T-helper 17 cell (primary cell): ENCODE measurements at places on chromosomes 13 and 19.
A peak's percentile ranks its signal among the peaks of the same experiment; 100 is the strongest.

DNA sequence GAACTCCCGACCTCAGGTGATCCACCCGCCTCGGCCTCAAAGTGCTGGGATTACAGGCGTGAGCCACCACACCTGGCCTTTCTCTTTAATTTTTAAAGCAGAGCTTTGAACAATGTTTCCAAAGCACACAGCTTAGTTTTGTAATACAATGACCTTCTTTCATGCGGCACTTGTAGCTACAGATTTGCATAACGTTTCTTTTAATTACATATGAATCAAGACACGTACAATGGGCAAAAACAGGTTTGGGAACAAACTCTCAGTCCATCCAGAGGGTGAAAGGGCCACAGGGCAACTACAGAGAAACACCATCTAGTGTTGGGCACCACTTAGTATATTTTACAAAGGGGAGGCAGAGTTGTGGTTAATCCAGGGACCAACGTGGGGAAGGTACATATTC, 19.0 kb upstream of the S1PR4 start:
- DNase-seq, result no peak

DNA sequence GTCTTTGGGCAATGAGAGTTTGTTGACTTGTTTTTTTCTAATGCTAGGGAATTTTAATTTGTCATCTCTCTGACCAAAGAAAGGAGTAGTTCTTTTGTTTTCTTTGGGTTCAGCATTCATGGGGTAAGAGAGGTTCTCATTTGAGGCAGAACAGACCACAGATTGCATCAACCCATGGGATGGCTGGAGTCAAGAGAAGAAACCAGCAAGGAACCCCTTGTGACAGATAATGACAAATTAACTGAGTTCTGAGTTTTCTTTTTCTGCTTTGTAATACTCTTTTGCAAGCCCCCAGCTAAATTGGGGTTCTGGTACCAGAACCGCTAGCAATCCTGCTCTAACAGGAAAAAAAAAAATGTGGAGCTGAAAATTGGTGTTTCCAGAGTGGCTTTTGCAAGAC, 864.1 kb downstream of the DIAPH3 start:
- DNase-seq, result no peak

GRCh38 chr19:24140099-24140498, 53.1 kb downstream of the ZNF254 start:
- no peak for DNase-seq

- no peak for DNase-seq
Measured at GRCh38 chr19:35904311-35905068, 2.2 kb downstream of the HCST start.

DNA sequence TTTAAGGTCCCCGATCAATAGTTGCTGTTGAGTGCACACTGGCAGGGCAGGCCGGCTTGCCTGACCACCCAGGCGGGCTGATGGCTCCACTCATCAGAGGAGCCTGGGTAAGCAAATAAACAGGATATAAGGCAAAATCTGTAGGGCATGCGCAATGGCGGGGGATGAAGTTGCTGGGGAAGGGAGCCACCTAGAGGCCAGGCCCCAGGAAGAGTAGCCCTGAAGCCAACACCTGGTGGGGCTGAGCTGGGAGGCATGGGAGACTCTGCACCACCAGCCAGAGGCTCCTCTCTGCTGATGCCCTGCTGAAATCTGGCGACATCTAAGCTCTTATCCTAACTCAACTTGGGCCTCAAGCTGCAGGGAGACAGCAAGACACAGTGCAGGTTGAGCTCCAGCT, 324.3 kb downstream of the ZNF536 start:
- no peak for DNase-seq

DNA sequence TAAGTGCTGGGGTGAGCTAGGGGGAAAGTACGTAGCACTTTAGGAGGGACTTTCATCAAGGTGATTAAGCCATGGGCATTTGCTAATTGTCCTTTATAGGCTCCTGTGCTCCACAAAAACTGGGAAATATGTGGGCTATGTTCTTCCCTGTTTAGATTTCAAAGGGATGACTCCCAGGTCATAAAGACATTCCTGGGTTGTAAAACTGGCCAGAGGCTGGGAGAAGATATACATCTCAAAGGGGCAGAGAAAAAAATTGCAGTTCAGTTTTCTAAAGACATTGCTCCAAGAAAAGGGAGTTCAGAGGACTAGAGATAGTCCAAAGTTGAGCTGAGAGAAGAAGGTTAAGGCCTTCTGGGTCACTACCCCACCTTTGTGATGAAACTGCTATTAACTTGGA, 204.8 kb downstream of the MYO16 start:
- DNase-seq, result no peak

DNA sequence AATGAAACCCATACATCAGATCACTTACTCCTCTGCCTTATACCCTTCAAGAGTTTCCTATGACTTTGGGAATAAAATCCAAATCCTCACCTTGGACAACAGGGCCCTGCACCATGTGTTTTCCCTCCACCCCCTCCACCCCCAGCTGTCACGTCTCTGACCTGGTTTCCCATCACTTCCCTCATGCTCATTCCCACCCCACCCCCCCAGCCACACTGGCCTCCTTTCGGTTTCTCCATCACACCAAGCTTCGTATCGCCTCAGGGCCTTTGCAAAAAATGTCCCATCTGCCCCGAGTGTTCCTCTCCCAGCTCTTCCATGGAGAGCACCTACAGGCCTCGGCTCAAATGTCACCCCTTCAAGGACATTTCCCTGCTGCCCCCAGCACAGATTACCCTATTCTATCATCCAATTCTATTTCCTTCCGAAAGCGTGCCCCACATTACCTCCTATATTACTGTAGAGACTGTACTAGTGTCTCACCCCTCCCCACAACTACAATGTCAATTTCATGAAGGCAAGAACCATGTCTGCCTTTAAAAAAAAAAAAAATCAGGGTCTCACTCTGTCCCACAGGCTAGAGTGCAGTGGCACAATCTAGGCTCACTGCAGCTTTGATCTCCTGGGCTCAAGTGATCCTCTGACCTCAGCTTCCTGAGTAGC, 16.8 kb upstream of the FFAR2 start:
- DNase-seq, result no peak

DNA sequence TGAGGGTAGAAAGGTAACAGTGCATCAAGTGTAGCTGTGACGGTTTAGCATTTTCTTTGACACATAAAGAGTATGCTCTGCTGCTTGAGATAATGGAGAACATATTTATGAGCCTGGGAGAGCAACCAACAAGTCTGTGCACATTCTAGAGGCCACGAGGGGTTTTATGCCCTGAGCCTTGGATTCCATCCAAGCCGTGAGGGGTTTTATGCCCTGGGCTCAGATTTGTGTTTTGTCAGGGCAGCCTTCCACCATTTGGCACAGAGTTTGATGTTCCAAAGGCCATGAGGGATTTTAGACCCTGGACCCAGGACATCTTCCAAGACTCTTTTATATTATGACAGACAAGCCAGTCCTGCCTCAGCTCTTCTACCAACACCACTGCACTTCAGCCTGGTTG, 106.4 kb downstream of the ZNF486 start:
- no peak for DNase-seq

DNA sequence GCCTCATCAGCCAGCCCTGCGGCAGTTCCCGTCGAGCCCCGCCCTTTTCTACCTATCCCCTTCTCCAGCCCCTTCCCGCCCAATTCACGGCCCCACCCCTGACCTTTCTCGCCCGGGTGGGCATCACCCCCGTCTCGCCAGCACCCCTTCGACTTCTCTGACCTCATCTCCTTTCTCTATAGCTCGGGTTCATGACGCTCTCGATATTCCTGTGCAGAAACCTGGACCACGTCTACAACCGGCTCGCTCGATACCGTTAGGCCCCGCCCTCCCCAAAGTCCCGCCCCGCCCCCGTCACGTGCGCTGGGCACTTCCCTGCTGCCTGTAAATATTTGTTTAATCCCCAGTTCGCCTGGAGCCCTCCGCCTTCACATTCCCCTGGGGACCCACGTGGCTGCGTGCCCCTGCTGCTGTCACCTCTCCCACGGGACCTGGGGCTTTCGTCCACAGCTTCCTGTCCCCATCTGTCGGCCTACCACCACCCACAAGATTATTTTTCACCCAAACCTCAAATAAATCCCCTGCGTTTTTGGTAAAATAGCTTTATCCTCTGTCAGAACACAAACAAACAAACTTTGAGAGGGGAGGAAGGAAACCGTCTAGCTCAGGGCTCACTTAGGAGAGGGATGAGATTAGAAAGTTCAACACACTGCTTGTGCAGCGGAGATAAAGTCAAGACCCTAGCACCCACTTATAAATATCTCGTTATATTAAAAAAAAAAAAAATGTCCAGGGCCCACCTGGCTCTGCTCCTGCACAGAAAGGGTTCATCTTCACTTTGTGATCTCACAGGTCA, 5.1 kb downstream of the CD37 start:
- no peak for DNase-seq

DNA sequence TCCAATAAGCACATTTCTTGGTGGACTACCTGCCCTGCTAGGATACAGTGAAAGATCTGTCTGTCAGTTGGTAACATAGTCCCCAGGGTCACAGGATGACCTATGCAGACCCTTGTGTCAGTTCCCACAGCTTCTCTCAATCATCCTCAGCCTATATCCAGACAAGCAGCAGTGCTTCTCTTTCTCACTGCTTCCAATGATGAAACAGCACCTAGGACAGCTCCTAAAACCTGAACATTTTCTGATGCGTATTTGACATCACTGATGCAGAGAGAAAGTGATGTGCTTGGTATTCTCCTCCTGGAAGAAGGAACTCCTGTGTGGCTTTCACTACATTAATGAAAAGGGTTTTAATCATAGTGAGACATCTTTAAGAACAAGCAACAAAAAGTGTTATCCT, 43.7 kb downstream of the ZNF557 start:
- DNase-seq, result no peak

DNA sequence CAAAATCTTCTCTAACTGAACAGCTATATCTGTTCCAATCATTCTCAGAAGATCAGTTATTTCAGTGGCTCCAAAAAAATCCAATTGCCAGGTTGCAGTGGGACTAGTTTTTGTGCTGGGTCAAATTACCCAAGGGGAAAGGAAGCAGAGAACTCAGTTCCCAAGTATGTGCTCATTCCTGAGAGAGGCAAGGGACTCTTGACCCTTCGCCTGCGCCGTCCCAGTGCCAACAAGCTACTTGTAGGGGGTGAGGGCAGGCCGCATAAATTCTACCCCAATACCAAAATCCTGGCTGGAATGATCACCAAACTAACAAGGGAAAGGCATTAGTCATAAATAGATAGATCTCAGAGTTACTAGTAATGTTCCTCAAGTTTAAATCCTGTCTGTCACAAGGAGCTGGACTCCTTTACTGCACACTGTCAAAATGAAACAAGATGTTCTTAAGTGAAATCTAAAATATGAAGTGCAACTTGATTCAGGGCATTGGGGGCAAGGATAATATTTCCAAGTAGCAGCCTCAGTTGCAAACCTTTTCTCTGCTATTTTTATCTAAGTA, 50.6 kb downstream of the XPO4 start:
- no peak for DNase-seq

GRCh38 chr19:28868836-28869235, 344.1 kb downstream of the UQCRFS1 start:
- DNase-seq, result no peak

GRCh38 chr13:93730780-93731179, 504.2 kb downstream of the GPC6 start:
- DNase-seq, result no peak

DNA sequence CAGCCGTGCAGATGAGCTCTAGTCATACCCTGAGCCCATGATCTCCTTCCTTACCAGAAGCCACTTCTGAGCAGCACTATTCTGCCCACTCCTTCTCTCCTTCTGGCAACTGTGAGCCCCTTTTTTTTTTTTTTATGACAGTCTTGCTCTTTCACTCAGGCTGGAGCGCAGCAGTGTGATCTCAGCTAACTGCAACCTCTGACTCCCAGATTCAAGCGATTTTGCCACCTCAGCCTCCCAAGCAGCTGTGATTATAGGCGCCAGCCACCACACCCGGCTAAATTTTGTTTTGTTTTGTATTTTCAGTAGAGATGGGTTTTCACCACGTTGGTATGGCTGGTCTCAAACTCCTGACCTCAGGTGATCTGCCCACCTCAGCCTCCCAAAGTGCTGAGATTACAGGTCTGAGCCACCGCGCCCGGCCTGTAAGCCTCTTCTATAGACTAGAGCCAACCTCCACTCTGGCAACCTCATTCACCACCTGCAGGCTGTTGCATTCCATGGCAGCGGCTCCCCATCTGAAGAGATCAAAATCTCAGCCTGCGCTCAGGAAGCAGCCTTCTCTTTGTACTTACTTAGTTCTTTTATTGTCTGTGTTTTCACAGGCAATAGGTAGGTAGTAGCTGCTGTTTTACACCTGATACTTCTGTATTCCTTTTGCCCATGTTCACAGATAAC, 34.8 kb upstream of the NDFIP2 start:
- no peak for DNase-seq

DNA sequence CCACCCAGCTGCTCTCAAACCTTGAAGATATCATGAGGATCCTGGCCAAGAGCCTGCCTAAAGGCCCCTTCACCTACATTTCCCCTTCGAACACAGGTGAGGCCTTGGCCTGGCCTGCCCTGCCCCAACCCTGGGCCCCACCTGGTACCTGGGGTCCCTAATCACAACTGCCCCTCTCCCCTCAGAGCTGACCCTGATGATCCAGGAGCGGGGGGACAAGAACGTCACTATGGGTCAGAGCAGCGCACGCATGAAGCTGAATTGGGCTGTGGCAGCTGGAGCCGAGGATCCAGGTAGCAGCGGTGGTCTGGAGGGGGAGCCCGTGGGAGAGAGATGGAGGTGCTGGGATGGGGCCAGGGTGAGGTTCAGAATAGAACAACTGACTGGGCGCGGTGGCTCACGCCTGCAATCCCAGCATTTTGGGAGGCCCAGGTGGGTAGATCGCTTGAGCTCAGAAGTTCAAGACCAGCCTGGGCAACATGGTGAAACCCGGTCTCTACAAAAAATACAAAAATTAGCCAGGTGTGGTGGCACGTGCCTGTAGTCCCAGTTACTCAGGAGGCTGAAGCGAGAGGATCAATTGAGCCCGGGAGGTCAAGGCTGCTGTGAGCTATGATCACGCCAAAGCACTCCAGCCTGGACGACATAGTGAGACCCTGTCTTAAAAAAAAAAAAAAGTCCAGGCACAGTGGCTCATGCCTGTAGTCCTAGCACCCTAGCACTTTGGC, 17.5 kb downstream of the DDX39A start:
- no peak for DNase-seq

GRCh38 chr19:16325641-16326400, 1.2 kb downstream of the KLF2 start:
- peak; percentile 47 for DNase-seq

DNA sequence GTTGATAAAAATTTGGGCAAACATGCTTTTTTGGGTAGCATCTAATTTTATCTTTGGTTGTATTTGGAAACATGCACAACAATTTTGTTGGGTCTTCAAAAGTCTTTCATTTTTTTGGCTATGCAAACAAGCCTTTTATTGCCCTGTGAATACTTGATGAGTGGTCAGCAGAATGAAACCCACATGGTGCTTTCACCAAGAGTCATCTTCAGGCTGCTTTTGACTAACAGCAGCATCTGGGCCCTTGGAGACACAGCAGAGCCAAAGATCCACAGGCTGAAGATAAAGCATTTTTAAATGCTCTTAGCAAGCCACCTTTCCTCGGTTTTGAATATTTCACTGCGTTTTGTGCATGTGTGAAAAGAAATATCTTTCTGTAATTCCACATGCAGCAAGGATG, 154.9 kb downstream of the FGF9 start:
- DNase-seq, result no peak

GRCh38 chr19:33395561-33396550, 22.3 kb downstream of the CEBPG start:
- DNase-seq, result no peak
